ENCODE measurements at places on chromosomes 4 and X.

GRCh38 chr4:20805716-20806115, 105.5 kb downstream of the PACRGL start:
- ATAC-seq, result no peak

DNA sequence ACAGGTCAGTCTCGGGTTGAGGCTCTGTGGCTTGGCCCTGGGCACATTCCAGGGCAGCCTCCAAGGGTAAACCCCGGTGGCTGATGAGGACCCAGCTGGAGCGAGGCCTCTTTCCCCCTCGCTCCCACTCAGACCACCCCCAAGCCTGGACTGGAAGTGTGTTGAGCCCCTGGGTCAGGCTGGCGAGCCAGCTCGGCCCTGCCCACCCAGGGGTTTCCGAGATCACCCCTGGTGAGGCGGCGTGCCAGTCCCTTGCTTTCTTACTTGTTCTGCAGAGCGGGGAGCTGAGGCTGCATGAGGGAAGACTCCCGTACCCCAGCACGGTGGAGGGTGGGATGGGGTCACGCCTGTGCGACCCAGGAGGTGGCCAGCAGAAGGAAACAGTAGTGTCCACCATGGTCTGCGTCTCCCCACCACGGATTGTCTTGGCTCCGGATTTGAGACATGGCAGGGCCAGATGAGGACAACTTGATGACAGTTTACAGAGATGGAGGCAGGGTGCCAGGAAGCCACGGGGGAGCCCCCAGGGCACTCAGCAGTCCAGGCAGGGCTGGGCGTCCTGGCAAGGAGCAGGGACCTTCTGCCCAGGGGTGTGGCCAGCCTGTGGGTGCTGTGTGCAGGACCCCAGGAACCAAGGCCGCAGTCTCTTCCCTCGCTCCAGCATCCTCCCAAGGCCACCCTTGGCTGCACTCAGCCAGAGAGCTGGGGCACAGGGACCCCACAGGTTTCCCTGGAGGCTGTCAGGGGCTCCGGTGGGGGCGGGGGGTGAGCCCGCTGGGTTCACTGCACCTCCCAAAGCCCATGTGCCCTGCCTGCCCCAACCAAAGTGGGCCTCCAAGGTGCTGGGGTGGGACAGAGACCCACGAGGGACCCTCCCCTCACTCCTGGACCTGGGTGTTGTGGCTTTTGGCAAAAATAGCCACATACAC, 6.6 kb upstream of the FGFRL1 start:
- ATAC-seq, result no peak

DNA sequence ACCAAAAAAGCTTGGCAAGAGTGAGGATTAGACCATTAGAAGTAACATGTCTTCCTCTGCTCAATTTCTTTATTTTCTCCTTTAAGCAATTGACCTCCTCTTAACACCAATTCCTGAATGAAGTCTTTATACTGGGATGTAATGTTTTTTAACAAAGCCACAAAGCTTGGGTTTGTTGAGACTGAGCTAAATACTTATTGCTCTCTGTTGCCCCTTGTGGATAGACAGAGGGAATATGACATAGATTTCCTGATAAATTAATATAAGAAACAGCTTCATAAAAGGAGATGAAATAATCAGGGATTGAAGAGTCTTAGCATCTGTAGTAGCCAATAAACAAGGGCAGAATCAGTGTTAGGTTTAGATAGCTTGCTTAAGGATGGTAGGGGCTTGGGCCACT, 57.6 kb downstream of the CCDC160 start:
- no peak for ATAC-seq

DNA sequence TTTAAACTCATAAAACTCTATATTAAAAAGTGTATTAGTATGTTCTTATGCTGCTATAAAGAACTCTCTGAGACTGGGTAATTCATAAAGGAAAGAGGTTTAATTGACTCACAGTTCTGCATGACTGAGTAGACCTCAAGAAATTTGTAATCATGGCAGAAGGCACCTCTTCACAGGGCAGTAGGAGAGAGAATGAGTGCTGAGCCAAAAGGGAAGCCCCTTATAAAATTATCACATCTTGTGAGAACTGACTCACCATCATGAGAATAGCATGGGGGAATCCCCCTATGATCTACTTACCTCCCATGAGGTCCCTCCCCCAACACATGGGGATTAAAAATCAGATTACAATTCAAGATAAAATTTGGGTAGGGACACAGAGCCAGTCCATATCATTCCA, 463.2 kb downstream of the KLHL13 start:
- ATAC-seq, result no peak

GRCh38 chr4:107546638-107547037, 173.4 kb downstream of the PAPSS1 start:
- no peak for ATAC-seq

GRCh38 chrX:1162119-1162916, 50.1 kb downstream of the CRLF2 start:
- ATAC-seq, result no peak

DNA sequence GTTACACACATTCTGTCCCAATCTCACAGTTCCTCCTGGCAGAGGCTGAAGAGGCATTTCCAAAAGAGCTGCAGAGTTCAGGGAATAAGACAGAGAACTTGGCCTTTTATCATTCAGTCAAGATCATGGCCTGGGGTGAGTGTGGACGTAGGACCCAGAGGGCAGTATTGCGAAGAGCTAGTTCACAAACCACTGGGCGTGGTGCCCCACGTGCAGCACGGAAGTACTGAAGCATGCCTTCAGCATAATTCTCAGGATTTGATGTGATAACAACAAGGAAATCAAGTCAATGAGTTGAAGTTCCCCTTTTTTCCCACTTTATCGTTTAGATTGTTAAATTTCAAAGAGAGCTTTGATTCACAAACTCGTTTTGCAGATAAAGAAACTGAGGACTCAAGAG, 117.7 kb downstream of the RELL1 start:
- ATAC-seq, result no peak

- ATAC-seq, result no peak
These were observed 294.4 kb upstream of the FAT4 start for GRCh38 chr4:125020089-125021034.

DNA sequence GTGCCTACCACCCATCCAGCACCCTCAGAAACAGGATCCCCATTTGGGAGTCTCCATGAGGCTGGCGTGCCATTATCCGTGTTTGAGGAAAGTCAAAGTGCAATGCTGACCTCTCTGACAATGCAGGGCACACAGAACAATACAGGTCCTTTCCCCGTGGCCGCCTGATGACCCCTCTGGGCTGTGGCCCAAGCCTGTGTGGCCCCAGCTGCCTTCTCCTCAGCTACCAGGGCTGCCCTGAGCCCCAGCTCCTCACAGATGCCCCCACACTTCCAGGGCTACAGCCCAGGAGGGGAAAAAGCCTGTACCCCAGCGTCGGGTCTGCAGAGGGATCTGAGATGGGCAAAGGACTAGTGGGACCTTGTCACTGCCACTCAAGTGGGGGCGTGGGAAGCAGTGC, 15.5 kb downstream of the ZFYVE28 start:
- ATAC-seq, result no peak

DNA sequence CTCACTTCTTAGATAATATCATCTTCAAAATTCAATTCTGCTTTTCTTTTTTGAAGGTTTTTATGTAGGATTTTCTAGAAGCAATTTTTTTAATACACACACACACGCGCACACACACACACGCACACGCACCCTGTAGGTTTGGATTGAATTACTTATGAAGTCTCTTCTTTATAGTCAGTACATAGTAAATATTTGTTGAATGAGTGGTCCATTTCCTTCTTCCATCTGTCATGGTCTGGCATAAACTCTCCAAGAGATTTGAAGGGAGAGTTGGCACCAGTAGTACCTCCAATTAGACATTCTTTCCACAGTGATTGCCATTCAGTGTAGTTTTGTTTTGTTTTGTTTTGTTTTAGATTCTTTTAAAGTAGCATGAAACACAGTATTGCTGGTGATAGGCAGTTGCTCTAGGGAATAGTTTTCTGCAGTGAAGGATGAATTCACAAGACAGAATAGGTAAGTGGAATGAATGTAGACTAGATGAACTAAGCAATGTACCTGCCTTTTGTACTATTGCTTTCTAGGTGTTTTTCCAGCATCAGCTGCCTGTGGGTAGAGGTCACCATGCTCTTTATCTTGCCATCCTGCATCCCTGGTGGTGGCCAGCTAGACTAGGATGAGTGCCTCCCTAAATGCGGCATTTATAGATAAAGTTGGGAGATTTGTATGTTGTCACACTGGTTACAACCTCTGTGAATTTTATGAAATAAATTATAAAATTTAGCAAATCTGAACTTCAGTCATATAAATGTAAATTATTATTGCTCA, 20.5 kb downstream of the PDLIM5 start:
- ATAC-seq, result no peak

GRCh38 chr4:101205916-101206315, 141.4 kb downstream of the PPP3CA start:
- ATAC-seq, result peak; percentile 100

DNA sequence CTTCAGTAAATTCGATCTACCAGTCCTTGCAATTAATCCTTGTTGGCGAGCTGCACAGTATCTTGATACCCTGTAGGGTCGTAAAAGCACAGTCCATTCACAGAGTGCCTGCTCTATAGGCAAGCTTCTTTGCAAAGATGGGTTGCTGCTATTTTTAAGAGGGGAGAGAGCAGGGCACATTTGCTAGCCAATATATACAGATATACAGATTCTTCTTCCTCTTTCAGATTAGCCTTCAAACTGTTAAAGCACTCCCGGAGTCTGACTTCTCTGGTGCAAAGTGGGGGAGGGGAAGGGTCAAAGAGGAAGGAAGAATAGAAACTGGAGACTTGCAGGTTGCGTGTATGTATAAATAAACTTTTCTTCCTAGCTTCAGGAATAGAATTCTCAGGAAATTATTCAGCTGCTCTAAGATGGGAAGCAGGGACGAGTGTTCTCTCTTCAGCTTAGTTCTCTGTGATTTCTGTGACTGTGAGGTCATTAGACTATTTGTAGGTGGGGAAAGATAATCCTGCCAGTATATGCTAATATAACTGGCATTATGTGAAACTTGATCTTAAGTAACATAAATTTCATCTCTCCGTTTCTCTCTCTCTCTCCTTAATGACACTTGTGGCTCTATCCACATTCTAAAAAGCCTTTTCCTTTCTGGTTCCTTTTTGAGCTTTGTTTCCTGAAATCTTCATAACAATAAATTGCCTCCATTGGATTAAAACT, at the start of gene CYSLTR1:
CYSLTR1 (minus strand) TSS at position 242 of the 717 bp plus-strand sequence. CDS start 53,865 bp downstream, outside the sequence.
- ATAC-seq, result no peak

DNA sequence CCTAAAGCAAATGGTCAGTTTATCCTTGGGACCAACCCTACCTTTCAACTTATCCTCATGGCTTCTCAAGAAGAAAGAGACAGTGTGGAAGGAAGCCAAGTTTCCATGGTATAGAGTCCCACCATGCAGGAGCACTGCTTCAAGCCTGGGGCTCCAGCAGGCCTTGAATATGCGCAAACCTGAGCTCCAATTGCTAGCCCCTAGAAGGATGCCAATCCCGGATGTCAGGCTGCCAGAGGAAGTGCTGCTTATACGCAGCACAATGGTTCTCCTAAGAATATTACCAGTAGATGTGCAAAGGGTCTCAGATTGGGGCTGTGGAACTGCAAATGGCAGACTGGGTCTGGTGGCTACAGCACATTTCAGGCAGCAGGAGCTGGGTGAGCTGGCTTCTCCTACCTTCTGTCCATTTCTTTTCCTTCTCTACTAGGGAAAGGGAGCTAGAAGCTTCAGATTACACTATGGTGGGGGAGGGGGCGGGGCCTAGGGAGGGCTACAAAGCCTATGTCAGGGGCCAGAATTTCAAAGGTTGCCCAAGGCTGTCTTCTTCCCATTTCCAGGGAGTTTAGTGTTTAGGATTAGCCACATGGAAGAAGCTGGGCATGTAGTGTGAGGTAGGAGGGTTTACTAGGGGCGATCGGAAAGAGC, 40.7 kb upstream of the CITED1 start:
- ATAC-seq, result no peak

DNA sequence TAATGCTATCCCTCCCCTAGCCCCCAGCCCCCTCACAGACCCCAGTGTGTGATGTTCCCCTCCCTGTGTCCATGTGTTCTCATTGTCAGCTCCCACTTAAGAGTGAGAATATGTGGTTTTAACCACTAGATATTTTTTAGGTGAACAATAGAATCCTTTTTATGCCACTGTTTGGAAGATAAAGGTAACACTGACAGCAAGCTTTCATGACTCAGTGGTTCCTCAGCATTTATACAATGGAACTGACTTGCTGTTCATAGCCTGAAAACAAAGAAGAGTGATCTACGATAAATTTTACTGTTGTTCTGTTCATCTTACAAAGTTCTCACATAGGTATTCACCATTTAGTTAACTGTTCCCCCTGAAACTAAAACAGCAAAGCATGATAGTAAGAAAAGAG, 147.8 kb downstream of the ARHGAP10 start:
- ATAC-seq, result no peak

DNA sequence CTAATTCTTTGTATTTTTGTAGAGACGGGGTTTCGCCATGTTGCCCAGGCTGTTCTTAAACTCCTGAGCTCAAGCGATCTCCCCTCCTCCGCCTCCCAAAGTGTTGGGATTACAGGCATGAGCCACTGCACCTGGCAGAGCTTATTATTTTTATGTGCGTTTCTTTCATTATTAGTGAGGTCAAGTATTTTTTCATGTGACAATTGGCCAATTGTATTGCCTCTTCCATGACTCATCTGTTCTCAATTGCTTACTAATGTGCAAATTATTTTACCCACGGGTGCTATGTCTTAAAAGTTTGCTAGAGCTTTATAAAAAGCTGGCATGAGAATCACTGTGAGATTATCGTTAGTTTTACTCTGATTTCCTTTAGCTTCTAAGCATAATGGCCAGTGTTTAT, 13.0 kb upstream of the ARX start:
- ATAC-seq, result no peak

DNA sequence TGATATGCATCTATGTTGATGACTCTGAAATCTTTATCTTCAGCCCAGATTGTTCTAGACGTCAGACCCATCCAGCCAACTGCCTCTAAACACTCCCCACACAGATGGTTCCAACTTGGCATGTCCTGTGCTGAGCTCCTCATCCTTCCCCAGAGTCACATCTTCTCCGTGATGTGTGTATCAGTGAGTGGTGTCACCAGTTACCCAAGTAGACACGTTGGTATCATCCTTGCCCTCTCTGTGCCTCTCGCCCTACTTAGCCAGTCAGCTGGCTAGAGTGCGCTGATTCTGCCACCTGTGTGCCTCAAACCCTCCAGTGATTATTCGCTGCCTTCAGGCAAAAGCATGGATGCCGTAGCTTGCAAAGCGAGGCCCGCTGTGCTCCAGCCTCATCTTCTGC, 18.6 kb downstream of the PRIMPOL start:
- ATAC-seq, result peak; percentile 31

DNA sequence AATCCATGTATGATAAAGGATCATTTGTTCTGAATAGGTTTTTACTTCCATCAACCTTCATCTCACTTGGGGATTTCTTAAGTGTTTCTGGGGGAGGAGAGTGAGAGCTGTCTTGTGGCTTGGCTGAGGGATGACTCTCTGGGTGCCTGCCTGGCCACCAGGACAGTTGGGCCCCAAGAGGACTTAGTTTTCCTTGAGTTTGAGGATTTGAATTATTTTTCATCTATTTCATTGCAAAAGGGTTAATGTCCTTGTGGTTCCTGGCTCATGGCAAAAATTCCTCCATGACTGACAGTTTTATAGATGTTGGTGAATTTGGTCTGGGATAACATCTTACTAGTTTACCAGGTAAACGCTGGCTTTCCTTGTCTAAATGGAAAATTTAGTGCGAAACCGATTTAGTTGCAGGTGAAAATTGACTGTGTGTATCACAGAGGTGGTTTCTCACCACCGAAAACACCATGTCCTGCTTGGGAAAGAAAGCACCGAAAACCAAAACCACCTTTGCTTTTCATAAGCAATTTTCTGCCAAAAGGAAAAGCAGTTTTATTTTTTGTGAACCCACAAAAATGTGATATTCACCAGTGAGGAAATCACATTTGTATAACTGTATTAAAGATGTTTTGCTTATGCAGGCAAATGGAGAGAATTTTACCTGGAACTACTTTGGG, 331.3 kb upstream of the SFRP2 start:
- no peak for ATAC-seq
